Stomach (tissue), 19 donors: ENCODE measurements at places on chromosomes 6 and 20. TPM values are rescaled to one million over a fixed set of nuclear protein-coding genes. Genes with fewer than 3 reads are reported as not detected.

ZNF343 gene
- total RNA-seq = 4.2 TPM

CRIP3 gene
- not detected for total RNA-seq

PTK6 gene
- total RNA-seq = 22.2 TPM

OOEP gene
- total RNA-seq = not detected

NFATC2 gene
- 10.1 TPM for total RNA-seq

SLC13A3 gene
- total RNA-seq = not detected

RFX6 gene
- total RNA-seq = 1.3 TPM

TNFRSF21 gene
- total RNA-seq = 33.8 TPM

TMEM63B gene
- 90.6 TPM for total RNA-seq

FOXF2 gene
- total RNA-seq = 9.6 TPM

HLA-DQB2 gene
- total RNA-seq = not detected

MCHR2 gene
- total RNA-seq = not detected

TRIM15 gene
- 24.6 TPM for total RNA-seq

BANF2 gene
- total RNA-seq = not detected

CAP2 gene
- total RNA-seq = 2.3 TPM

RNF114 gene
- total RNA-seq = 70.3 TPM

RAB44 gene
- total RNA-seq = 2.5 TPM

CLIC5 gene
- total RNA-seq = 8.9 TPM

HNF4A gene
- 64.8 TPM for total RNA-seq

SLC17A2 gene
- total RNA-seq = not detected

METTL24 gene
- total RNA-seq = 2.8 TPM

HDGFL1 gene
- not detected for total RNA-seq

RNF182 gene
- not detected for total RNA-seq

PRELID3B gene
- total RNA-seq = 35.7 TPM

VGLL2 gene
- total RNA-seq = not detected

SLC12A5 gene
- total RNA-seq = not detected

NRSN1 gene
- 0.29 TPM for total RNA-seq

MAK gene
- total RNA-seq = not detected

RTEL1 gene
- 70.4 TPM for total RNA-seq

GDAP1L1 gene
- not detected for total RNA-seq

PAX1 gene
- not detected for total RNA-seq

HDAC2 gene
- total RNA-seq = 66.9 TPM

EXOC2 gene
- total RNA-seq = 18.7 TPM

OR10C1 gene
- total RNA-seq = not detected

OSER1 gene
- 7.8 TPM for total RNA-seq

POPDC3 gene
- not detected for total RNA-seq

CCND3 gene
- 84.2 TPM for total RNA-seq

CLDN20 gene
- total RNA-seq = not detected

LAMP5 gene
- total RNA-seq = not detected

ZNF311 gene
- 0.73 TPM for total RNA-seq

TP53TG5 gene
- not detected for total RNA-seq

XKR7 gene
- total RNA-seq = 0.58 TPM

SCGN gene
- total RNA-seq = 2.6 TPM

ZNF318 gene
- 12.3 TPM for total RNA-seq

FAXC gene
- 2.2 TPM for total RNA-seq

SNRNP48 gene
- total RNA-seq = 13.4 TPM

CCM2L gene
- total RNA-seq = 0.45 TPM

FKBP1C gene
- not detected for total RNA-seq
